ENCODE measurements at places on chromosomes 3 and 15.
A peak's percentile ranks its signal among the peaks of the same experiment; 100 is the strongest.

GRCh38 chr3:186680869-186681268 lies 15.1 kb downstream of the HRG start:
- DNase-seq, result no peak

- DNase-seq, result no peak
Observed at GRCh38 chr3:25182794-25183193, 245.3 kb upstream of the RARB start.

GRCh38 chr15:57109005-57109404 lies 190.6 kb downstream of the TCF12 start:
- no peak for DNase-seq

DNA sequence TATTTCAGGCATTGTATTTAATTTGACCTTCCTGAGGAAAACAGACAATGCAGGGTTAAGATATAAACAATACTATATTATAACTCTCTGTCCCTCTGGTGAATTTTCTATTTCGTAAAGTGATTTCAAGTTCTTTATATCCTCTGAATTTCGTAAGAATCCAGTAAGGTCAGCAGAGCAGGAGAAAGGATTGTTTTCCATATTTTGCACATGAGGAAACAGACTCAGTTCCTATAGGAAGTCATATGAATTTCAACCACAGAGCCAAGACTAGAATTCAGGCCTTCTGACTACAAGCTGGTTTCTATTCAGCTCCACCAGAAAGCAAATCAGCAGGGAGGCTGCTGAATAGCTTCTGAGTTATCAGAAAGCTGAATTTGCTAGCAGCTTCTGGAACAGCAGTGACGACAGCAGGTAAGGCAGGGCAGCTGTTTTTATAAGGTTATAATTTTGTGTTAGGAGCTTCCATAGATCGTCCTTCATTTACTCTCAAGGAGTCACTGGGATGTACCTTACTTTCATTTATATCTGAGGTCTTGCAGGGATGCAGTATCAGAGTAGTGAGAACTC lies 11.1 kb upstream of the PLAAT1 start:
- no peak for DNase-seq

DNA sequence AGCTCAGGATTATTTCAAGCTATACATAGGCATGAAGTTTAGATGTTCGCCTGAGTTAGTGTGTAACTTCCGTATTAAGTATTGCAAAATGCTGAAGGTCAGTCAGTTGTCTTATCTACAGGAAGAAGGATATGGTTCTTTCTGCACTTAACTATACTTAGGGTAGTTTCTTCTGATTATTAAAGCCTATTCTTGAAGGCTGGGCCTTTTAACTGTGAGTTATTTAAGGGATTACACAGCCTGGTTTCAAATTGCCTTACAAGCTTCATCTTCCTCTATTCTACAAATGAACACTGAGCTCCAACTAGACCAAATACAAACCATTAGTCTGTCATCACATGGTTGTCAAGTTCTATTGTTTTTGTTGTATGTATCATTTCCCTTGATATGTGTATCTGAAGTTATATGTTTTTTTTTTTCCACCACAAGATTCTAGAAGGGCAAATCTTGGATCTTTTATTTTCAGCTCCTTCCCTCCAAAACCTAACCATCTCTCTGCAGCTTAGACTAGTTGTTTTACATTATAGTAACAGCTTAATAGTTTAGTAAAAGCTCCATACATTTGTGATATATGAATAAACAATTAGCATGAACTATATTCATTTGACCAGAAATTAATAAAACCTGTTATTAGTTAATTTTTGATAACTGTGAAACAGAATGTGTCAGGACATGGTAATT lies 272.9 kb upstream of the KCNMB2 start:
- DNase-seq, result no peak

- DNase-seq, result no peak
Observed at GRCh38 chr3:27594096-27594690, 110.0 kb upstream of the SLC4A7 start.

DNA sequence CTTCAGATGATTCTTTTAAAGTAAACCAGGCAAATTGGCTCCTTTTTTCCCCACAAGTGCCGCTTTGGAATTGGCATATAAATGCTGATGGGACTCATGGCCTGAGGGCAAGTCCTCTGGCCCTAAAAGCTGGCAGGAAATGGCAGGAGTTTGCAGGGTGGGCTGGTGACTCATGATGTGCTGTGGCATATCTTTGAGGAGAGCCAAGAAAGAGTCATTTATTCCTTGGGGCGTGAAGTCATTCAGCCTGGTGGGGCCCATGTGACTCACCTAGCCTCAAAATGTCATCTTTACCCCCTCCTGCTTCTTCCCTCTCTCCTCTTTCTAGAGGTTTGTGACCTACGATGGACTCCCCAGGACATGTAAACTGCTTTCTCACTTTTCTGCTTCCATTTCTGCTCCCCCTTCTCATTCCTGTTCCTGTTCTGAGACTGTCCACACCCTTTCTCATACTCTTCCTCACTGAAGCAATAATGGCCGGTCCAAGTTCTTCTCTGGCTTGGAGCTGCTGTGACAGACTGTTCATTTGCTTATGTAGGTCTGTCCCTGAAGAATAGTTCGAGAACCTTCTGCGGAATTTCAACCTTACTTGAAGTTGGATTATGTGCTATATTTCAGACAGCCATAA lies 326.1 kb downstream of the SATB1 start:
- DNase-seq, result peak; percentile 83

DNA sequence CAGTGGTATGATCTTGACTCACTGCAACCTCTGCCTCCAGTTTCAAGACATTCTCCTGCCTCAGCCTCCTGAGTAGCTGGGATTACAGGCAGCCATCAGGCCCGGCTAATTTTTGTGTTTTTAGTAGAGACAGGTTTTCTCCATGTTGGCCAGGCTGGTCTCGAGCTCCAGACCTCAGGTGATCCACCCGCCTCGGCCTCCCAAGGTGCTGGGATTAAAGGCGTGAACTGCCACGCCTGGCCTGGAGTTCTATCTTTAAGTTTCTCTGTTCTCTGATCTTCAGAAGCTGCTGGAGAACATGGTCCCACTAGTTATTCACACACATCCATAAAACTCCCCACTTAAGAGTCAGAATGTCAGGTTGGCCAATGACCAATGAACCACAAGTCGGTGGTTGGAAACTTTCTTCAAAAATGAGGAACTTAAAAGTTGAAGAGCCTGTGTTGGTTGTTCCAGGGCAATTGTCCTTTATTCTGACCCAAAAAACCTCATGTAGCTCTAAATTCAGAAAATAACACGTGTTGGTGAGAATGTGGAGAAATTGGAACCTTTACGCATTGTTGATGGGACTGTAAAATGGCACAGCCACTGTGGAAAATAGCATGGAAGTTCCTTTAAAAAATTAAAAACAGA lies 55.9 kb upstream of the PIK3CB start:
- no peak for DNase-seq

Measured in AG10803 (cell line).